ENCODE measurements at places on chromosomes 7 and 10. TPM values are rescaled to one million over a fixed set of nuclear protein-coding genes. Genes with fewer than 3 reads are reported as not detected.

DNA sequence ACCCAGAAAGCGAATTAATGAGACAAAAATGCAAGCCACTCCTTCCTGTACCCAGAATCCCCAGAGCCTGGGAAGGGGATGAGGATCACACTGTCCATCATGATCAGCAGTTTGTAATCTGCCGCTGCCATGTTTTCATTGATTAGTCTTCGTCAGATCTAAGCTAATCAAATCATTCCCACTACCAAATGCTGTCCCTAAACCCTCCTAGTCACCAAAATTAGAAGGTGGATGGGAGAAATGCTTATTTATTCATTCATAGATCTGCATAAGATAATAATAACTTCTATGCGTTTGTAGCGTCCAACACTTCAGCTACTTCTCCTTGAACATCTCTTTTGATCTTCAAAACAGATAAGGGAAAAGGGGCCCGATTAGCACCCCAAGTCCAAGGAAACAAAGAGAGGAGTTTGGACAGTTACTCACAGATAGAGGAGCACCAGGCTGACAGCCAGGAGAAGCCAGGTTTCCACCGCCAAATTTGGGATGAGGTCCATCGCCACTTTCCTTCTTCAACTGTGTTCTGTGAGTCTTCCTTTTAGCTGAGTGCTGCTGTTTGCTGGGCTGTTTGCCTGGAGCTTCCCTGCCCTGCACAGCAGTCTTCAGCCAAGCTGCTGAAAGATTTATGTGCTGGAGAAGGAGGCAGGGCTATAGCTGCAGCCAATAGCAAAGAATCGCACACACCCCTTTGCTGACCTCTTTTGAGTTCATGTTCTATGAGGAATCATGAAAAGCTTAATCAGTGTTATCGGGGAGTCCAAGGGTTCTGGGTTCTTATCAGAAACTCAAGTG is at the start of gene CYP3A5:
CYP3A5 (minus strand) TSS at position 597 of the 792 bp plus-strand sequence; CDS start at position 497, 100 bp downstream.
- peak; percentile 63 for DNase-seq

- DNase-seq, result no peak
These were observed 16.7 kb downstream of the MACROH2A2 start for GRCh38 chr10:70069346-70069745.

The RAPGEF5 gene
- total RNA-seq, result 0.84 TPM

DNA sequence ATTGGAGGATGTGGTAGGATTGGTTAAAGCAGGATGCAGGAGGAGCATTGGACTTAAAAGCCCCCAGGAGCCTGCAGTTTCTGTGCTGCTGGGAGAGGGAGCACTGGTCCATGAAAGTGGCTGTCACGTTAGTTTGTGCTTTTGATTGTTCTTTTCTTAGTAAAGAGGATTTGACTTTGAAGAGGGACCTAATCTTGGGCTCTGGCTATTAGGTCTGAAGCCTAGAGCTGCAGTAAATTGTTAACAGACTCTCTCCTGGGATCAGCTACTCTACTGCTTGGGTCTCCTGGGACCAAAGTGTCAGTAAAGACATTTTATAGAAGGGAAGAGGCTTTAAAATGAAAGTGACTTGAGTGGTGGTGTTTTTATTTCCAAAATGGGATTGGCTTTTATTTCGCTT is 3.7 kb downstream of the ZFYVE27 start:
- DNase-seq, result no peak

- peak; percentile 57 for DNase-seq
These were observed 146.4 kb downstream of the ZNF248 start for GRCh38 chr10:37710831-37711616.

GRCh38 chr7:44761207-44762161 is 12.8 kb downstream of the ZMIZ2 start:
- no peak for DNase-seq

DNA sequence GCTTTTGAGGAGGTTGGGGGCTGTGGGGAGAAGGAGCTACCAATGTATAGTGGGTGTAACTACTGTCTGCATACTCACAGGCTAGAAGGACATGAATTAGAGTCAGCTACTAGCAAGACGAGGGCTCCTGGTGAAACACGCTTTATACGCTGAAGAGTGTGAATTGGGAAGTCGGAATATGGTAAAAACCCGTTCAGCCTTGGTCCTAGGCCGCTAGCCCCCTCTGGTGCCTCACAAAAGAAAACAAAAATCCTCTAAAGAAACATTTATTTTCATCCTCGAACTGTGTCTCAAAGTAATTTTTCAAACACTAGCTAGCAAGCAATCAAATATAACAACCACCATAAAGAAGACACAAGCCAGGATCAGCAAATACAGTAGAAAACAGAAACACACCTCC is 338.1 kb upstream of the SEMA3C start:
- no peak for DNase-seq

- DNase-seq, result no peak
These were observed 38.2 kb downstream of the SEMA3E start for GRCh38 chr7:83610649-83611304.

The AKR1C4 gene
- total RNA-seq, result not detected
